ENCODE measurements at places on chromosomes 6 and 20. TPM values are rescaled to one million over a fixed set of nuclear protein-coding genes. Genes with fewer than 3 reads are reported as not detected.
A peak's percentile ranks its signal among the peaks of the same experiment; 100 is the strongest.

LPA gene
- total RNA-seq = 1.2 TPM

C6orf58 gene
- total RNA-seq = 1.6 TPM

CST4 gene
- not detected for total RNA-seq

TAF11 gene
- total RNA-seq = 32.2 TPM

ADGB gene
- under 0.01 TPM for total RNA-seq

HDGFL1 gene
- total RNA-seq = under 0.01 TPM

BANF2 gene
- not detected for total RNA-seq

LRFN2 gene
- total RNA-seq = 24.1 TPM

ENPP4 gene
- total RNA-seq = 37.1 TPM

GRCh38 chr6:147279427-147279826, 75.2 kb downstream of the STXBP5 start:
- DNase-seq = no peak

- DNase-seq = no peak
Measured at GRCh38 chr6:24867104-24867703, 68.5 kb upstream of the ARMH2 start.

GRCh38 chr6:39196673-39197091, 32.6 kb downstream of the KCNK5 start:
- DNase-seq = no peak

- no peak for DNase-seq
Measured at GRCh38 chr20:32982617-32983458, 21.4 kb downstream of the SUN5 start.

DNA sequence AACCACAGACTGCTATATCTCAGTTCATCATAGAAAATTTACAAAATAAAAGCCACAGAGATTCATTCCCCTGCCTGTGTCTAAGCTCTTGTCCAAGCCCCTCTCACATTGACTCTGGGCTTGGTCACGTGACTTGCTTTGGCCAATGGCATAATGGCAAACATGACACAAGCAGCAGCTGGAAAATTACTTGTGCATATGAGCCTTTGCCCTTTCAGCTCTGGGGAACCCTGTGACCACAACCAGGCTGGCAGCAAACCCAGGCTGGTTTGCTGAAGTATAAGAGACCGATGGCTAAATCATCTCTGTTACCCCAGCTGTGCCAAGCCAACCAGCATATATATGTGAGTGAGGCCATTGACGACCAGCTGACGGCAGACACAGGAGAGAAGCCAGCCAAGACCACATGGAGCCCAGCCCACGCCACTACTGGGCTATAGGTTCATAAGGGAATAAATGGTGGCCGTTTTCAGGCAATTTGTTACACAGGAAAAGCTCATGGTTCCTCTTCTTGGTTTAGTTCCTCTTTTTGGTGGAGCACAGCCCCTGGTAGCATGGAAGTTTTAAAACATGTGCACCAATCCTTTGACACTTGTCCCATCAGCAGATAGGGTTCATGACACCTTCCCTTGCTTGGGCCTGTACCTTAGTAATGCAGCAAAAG, 31.8 kb upstream of the RSPO4 start:
- no peak for DNase-seq

DNA sequence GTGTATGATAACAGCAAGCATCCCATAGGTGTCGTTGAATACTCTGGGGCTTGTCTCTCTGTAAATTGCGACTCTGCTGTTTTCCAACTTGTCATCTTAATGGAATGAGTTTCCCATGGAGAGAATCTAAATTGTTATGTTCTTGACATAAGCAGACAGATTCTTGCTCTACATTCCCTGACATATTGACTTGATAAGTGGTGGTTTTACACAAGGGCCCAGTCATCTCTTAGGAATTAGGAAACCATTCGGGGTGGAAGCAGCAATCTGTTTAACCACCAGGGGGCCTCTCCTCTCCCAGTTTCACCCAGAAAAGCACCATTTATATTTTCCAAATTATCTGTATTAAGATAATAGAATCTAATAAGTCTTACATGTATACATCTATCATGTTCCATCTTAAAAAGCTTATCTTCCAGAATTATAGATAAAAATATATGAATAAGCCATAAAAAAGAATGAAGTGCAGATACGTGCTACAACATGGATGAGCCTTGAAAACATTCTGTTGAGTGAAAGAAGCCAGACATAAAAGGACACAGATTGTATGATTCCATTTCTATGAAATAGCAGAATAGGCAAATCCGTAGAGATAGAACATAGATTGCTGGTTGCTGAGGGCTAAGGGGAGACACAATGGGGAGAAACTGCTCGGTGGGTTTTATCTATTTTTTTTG, 23.1 kb upstream of the MROH8 start:
- peak; percentile 45 for DNase-seq

DNA sequence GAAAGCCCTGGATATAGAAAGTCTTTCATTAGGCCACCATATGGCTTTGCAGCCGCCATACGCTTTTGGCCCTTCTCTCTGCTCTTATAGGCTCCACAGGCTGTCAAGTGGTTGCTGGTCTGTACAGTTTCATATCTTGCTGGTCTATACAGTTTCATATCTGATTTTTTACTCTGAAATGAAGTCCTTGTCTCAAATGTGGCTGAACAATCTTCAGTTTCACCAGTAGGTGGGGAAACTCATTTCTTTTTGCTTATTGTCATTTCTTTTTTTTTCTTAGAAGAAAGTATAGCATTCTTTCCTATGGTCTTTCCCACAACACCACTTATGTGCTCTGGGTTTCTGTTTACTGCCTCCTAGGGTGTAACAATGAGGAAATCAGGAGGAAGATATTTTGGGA, 771.4 kb upstream of the MMS22L start:
- DNase-seq = no peak

DNA sequence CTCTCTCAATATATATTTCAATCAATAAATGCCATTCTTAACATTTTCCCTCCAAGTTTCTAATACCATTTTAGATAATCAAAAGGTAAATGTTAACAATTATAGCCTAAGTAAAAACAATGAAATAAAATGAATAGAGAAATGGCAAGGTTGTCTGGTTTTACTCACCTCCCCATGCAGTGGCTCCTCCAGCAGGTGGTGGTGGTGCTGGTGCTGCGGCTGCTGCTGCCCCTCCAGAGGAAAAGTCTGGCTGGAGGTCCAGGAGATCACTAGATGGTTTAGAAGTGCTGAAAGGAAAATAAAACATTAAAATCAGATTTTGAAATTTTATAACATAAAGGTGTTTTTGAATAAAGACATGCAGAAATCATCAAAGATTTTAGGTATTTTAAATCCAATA, 93.2 kb downstream of the PRSS35 start:
- DNase-seq = no peak

- DNase-seq = no peak
Measured at GRCh38 chr20:15076785-15077184, 739.4 kb upstream of the FLRT3 start.

DNA sequence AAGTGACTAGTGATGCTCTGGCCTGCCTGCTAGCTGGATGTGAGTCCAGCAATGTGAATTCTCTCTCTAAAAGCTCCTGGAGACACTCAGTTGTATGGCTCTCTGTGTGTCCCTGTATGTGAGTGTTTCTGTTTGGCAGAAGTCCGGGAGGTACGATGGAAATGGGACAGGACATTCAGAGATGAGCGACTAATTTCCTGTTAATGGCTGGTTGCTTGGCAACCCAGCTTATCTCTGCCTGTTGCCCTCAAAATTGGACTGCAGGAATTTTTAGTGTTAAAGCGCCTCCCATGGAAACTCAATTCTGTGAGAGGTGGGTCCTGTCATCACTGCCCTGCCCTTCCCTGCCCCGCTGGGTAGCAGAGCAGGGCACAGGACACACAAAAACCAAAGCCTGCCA, 136.8 kb upstream of the LRFN2 start:
- DNase-seq = no peak

- DNase-seq = no peak
Measured at GRCh38 chr6:157055863-157056262, 267.5 kb downstream of the TMEM242 start.

DNA sequence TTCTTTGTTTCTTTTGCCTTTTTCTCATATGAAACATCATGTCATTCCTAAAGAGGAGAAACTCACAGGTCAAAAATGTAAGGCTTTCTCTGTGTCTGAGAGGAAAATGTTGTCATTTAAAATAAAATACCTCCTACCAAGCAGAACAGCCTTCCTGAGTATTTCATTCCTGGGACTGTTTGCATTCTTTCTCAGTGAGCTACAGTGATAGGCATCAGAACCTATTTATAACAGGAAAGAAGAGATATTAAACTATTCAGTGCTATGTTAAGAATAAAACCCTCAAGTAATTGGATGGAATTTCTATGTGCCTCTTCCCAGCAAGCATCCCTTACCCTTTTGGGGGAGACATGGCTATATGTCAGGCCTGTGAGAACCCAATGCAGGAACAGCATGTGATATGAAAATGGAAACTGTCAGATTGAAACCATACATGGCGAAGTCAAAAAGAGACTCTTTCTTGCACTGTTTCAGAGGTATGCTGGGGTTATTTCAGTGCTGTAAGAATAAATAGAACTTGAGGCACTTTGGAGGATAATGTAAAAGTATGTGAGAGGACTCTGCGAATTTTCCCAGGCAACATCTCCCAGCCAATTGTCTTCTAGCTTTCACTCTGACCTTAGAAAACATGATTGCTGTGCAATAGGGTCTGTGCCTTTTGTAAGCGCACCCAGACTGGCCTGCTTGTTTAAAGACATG, 133.8 kb upstream of the CCN2 start:
- no peak for DNase-seq

GRCh38 chr6:128914051-128914450, 31.1 kb downstream of the LAMA2 start:
- DNase-seq = no peak

Data from frontal cortex (tissue), 4 donors.